Fibroblast of upper back skin (primary cell): ENCODE measurements at places on chromosomes 16 and 17.
A peak's percentile ranks its signal among the peaks of the same experiment; 100 is the strongest.

GRCh38 chr17:79044462-79044861, 20.5 kb downstream of the C1QTNF1 start:
- no peak for DNase-seq

DNA sequence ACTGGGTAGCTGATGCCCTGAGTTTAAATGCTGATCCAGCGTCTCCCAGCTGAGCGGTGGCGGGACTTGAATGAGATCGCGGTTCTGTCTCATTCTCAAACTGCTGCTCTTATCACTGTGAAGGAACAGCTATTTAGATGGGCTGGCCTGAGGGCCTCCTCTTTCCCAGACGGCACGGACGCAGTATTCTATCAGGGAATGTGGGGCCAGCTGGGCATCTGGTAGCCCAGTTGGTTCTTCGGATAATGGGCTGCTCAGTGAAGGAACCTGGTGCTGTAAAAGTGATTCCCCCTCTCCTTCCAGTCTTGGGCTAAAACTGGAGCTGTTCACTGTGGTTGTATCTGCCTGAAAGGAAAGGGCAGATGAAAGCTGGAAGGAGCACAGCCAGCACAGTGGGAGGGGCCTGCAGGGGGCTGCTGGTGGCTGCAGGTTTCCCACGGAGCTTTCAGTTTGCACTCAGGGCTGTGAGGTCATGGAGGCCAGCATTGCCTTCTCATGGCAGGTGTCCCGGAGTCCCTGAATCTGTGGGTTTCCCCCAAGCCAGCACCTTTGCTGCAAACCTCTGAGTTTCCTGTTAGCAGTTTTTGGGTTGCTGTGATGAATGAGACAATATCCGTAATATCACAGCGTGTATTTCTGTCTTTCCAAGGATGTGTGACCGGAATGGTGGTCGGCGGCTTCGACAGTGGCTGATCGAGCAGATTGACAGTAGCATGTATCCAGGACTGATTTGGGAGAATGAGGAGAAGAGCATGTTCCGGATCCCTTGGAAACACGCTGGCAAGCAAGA, 3.6 kb downstream of the IRF8 start:
- no peak for DNase-seq

- no peak for DNase-seq
These were observed 51.7 kb downstream of the NLK start for GRCh38 chr17:28093999-28094716.

DNA sequence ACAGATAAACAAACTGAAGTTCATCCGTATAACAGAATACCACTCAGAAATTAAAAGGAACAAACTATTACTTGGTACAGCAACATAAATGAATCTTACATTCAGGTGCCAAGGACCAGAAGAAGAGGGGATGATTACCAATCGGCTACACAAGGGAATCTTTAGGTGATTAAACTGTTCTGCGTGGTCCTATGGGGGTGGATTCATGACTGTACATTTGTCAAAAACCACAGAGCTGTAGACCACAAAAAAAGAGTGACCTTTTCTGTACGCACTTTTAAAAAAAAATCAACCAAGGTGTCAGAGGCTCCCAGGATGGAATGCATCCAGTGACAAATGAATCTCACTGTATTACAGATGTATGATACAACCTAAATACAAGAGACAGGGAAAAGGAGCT, 110.8 kb downstream of the CDYL2 start:
- peak; percentile 14 for DNase-seq

DNA sequence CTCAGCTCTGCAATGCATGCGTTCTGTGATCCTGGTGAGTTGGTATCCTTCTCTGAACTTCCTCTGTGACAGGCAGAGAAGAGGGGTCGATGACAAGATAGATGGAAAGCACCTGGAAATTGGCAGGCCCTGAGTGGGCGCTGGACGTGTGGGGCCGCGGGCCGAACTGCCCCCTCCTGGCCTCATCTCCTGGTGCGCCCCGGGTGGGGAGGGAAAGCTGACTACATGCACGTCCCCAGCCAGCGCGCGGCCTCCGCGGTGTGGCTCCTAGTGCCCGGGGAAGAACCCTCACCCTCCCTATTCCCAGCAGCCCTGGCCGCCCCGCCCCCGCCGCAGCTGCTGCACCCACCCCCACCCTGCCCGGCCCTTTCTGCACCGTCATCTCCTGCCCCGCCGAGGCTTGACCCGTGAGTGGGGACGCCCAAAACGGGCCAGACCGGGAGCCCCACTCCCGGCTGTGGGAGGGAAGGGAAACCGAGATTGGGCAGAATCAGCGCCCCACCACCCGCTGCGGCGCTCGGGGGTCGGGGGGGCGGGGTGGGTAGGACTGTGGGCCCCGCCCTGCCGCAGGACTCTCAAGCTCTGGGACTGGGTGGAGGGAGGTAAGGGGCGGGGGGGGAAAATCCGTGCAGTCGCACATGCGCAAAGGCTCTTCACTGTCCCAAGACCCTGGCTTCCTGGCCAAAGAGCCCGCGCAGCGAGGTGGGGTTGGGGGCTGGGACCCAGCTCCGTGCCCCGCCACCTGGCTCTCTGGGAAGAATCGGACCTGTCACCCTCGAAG, at the start of gene NOL3:
NOL3 (plus strand) TSS at position 371 of the 781 bp plus-strand sequence.
- peak; percentile 84 for DNase-seq

GRCh38 chr16:19088341-19088916, 21.0 kb downstream of the COQ7 start:
- DNase-seq = no peak

DNA sequence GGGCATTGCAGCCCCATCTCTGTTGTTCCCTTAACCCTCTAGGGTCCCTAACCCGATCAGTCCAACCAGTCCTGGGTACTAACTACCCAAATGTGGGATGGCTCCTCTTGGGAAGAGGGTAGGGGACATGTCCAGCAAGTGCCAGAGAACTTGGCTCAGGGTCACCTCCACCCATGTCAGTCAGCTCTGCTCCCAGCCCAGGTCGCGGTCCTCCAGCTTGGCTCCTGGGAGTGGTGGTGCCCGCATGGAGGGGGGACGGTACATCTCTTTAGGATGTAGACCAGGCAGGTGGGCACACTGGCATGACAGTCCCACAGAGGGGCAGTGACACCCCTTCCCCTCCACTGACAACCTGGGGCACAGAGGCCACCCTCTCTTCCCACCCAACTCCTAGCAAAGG, 6.0 kb downstream of the TMUB2 start:
- no peak for DNase-seq

DNA sequence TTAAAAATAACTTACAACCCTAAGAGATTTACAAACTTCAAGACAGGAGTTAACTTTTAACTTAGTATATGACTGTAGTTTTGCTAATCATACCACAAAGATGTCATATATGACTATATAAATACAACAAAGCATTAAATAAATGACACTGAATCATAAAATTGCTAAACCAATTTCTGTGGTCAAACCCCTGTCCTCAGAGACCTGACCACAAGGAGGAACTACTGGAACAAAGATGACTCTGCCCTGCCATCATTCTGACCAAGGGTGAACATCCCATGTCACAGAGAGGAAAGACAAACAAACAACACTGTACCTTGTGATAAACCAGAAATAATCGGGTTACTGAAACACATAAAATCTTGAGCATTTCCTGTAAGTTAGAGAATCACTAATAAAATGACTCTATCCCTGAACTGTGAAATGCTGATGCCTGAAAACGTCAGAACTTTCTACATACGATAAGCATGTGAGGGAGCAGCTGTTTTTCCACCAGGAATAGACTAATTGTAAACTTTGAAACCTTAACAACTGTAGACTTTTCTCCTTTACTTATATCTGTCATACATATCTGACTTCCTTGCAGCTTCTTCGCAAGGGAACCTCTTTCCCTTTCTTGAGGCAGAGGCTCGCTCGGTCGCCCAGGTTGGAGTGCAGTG, 47.9 kb downstream of the WDR59 start:
- peak; percentile 46 for DNase-seq
